ENCODE measurements at places on chromosomes 11 and 22.

GRCh38 chr11:134736251-134736947, 324.4 kb upstream of the B3GAT1 start:
- DNase-seq: no peak

DNA sequence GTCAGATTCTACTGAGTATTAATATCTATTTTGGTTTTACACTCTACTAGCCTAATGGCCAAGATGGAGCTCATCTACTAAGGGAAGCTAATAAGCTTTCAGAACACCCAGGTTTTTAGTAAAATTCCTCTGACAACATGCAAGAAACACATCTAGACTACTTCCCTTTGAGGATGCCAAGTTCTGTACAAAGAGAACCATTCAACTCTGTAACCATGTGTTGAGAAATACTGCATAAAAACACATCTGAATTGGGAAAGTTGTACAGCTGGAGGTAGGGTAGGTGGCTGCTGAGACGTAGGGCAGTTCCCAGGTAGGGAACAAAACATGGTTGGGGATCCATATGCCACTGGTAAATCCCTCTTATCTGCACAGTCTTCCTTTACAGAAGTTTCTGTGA, 66.2 kb downstream of the SC5D start:
- DNase-seq: no peak

- no peak for DNase-seq
These were observed 20.2 kb downstream of the LIF start for GRCh38 chr22:30226192-30226832.

- DNase-seq: peak; percentile 31
These were observed 24.9 kb upstream of the GNB1L start for GRCh38 chr22:19879643-19879991.

- DNase-seq: no peak
These were observed 119.1 kb upstream of the LRRC4C start for GRCh38 chr11:41578421-41579051.

DNA sequence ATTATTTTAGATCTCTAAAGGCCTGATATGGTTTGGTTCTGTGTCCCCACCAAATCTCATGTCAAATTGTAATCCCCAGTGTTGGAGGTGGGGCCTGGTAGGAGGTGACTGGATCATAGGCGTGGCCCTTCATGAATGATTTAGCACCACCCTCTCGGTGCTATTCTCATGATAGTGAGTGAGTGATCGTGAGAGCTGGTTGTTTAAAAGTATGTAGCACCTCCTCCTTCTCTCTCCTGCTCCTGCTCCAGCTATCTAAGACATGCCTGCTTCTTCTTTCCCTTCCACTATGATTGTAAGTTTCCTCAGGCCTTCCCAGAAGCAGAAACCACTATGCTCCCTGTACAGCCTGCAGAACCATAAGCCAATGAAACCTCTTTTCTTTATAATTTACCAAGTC, 114.1 kb downstream of the SERGEF start:
- no peak for DNase-seq

DNA sequence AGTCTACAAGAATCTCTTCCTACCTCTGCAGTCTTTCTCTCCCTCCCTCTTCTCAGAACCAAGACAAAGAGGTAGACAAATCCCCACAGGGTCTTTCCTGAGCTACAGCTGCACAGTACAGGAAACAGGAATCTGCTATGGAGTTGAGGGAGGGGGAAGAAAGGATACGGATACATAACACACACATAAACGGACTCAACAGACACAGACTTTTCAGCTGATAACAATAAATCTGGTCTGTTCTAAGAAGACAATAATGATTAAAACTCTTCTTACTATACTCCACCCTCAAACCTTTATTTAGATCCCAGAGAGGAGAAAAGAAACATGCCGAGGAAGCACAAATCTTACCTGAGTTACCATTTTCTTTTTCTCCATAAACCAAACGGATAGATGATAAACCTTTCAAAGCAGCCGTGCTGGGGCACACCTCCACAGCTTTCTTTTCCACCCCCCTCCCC, 122.2 kb downstream of the APOL5 start:
- DNase-seq: no peak

DNA sequence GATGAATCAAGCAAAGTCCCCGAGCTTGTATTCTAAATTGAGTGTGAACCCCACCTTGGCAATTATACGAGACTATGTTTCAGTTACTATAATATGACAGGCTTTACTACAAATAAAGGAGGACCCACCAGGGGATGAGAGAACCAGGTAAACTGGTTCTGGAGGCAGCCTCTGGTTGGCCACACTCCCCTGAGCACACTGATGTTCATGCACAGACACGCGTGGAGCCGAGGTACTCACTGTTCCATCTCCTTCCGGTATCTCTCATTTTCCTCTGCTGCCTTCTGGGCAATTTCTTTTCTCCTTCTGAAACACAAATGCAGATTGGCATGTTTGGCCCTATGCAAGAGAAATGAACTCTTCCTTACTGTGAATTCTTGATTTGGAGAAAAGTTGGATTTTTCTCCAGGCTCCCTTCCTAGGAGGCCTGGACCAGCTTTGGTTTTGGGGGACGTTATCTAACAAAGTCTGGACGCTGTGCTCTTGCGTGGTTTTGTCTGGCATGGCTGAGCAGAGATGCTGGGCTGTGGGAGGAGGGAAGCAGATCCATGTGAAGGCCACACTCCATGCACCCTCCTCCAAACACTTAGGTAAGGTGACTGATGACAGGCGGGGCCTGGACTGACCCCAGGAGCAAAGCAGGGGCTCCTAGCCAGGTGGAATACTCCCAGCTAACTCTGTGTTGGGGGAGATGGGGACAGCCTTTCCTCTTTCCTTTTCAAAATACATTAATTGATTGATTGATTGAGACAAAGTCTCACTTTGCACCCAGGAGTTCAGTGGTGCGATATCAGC, 22.9 kb downstream of the USH1C start:
- no peak for DNase-seq

- no peak for DNase-seq
These were observed 598.6 kb downstream of the DLG2 start for GRCh38 chr11:85028329-85029101.

GRCh38 chr11:92642177-92642931, 327.1 kb upstream of the MTNR1B start:
- DNase-seq: no peak

DNA sequence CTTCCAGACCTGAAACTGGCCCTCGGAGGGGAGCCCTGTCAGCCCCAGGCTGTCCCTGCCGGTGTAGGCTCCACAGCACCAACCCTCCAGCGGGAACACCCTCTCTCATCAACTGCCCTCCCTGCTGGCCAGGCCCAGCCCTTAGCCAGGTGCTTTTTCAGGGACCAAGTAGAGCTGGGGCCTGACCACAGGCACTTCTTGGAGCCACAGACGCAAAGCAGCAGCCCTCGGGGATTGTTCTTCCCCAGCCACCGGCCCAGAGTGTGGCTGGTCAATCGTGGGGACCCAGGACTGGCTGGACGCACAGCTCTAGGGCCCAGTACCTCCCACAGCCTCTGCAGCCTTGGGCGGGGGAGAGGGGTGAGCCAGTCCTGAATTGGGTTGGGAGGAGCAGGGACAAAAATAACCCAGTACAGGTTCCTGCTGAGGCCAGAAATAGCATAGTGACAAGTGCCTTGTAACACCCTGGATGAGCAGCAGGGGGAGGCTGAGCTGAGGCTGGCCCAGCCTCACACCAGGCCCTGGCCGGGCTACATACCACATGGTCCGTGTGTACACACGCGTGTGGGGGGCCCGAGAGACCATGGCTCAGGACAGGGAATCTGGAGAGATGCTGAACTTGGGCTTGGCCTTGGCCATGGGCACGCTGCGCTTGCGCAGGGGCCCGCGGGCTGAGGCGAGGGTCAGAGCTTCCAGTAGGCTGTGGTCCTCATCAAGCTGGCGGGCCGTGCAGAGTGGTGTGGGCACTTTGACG, 2.0 kb downstream of the KCNJ11 start:
- DNase-seq: peak; percentile 76
